ENCODE measurements at places on chromosomes 13 and 19.
A peak's percentile ranks its signal among the peaks of the same experiment; 100 is the strongest.

DNA sequence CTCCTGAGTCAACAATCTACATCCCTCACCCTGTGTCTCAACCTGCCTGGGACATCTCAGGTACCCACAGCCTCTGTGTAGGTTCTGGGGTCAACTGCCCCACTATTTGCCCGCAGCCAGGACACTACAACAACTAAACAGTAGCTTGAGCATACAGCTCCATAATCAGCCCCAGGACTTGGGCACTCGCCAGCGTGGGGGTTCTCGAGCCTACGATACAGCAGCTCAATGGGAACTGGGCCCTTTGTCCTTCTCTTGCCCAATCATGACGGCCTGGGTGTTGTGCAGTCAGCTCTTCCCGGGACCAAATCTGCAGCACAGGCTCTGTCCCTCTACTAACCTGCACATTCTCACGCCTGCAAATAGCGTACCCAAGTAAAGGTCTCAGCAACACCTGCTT, 1.3 kb downstream of the ZNF180 start:
- DNase-seq: no peak

- DNase-seq: peak; percentile 39
Observed at GRCh38 chr19:38617764-38618589, at the start of gene MAP4K1. Gene MAP4K1, minus strand, starts transcription at chr19:38617953. Its CDS starts 58 bp downstream, at chr19:38617895.

- DNase-seq: no peak
Observed at GRCh38 chr19:53849237-53849676, 18.4 kb upstream of the MYADM start.

- DNase-seq: no peak
Observed at GRCh38 chr19:18477042-18477779, 39.3 kb upstream of the ISYNA1 start.

- no peak for DNase-seq
Observed at GRCh38 chr13:37369616-37370015, 229.0 kb downstream of the POSTN start.

GRCh38 chr13:76733671-76734070, 152.5 kb downstream of the KCTD12 start:
- DNase-seq: no peak

GRCh38 chr19:13060233-13060963, 42.3 kb downstream of the LYL1 start:
- DNase-seq: no peak

DNA sequence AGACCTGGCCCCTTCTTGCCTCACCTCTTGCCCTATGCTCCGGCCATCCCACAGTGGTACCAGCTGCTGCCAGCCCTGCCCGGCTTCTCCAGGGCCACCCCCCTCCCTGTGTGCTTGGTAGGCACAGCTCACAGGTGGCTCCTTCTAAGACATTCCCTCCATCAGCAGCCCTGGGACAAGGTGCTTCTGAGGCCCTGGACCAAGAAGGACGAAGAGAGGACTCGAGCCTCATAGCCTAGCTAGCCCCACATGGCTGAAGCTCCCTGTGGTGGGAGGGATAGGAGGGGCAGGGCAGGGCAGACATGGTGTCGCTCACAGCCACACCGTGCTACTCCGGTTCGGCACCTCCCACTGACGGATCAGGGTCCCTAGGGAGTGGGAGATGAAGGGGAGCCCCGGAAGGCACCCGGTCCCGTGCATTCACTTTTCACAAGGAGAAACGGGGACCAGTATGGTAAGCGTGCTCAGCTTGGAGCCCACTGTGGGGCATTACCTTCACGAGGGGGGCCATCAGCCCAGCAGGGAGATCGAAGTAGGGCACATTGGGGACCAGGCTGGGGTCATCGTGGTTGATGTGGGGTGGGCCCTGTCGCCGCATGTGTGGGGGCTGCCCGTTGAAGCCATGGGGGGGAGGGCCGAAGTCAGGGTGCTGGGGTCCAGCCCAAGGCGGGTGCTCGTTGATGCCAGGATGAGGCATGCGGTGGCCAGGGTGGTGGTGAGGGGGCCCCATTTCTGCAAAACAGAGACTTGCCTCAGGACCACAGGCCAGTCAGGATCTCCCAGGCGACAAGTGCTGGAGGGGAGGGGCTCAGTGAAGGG, 19.5 kb downstream of the CHERP start:
- DNase-seq: no peak

DNA sequence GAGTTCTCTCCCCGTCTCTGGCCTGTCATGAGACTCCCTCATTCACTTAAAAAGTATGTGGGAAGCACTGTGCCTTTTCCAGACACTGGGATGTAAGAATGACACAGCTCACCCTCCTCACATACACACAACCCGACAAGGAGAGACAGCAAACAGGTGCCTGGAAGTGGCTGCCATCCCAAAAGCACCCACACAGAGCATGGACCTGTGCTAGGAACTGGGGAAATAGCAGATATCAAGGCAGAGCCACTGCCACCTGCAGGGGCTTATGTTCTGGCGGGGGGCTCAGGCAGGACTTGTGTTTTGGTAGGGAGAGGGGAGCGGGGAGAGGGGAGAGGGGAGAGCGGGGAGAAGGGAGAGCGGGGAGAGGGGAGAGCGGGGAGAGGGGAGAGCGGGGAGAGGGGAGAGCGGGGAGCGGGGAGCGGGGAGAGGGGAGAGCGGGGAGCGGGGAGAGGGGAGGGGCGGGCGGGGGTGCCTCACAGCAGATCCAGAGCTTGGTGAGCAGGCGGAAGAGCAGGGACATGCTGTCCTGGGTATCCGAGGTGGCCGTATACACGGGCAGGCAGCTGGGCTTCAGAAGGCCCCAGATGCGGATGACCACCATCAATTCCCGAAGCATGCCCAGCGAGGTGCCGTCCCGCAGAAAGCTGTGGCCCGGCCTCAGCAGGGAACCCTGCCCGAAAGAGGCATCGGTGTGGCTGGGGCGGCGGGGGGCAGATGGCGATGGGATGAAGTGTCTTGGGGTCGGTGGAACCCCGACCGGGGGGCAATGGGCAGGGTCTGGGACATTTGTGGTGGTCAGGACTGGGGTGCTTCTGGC, 12.2 kb downstream of the CFD start:
- DNase-seq: no peak

- DNase-seq: no peak
Observed at GRCh38 chr19:35755131-35755549, 1.7 kb downstream of the HSPB6 start.

DNA sequence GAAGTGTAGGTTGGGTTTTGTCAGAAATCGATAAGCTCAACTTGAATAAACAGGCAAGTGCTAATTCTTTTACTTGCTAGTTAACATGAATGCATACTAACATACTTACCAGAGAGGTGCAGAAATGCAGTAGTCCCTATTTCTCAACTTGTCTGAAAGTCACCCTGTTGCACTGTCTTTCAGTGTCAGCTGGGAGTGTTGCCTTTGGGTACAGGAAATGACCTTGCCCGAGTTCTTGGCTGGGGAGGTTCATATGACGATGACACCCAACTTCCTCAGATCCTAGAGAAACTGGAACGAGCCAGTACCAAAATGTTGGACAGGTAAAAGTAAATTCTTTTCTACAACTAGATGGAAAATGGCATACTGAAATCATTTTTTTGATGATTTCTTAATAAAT, 103.5 kb upstream of the AKAP11 start:
- DNase-seq: no peak

GRCh38 chr13:89150362-89150761, 1479.2 kb downstream of the SLITRK5 start:
- DNase-seq: no peak

DNA sequence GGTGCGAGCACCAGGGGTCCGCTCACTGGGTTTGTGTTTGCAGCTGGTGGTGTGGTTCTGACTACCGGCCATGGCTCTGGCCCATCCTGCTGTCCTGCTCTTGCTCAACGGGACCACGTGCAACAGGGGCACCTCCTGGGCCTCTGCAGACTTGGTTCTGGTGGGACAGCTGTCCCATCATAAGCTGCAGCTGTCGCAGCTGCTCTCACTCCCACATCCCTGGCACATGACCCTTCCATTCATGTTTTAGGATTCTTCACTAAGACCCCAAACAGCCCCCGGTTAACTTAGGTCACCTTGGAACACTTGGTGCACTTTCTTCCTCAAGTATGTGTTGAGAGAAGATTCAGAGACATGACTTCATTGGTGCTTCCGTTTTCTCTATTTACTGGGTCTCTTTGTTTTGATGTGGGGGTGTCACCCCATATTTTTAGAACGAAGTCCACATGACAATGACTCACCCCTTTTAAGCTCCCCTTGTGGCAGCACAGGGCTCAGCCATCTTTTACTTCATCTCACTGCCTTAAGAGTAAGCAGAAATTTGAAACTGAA, 68.4 kb upstream of the ARHGEF7 start:
- no peak for DNase-seq

DNA sequence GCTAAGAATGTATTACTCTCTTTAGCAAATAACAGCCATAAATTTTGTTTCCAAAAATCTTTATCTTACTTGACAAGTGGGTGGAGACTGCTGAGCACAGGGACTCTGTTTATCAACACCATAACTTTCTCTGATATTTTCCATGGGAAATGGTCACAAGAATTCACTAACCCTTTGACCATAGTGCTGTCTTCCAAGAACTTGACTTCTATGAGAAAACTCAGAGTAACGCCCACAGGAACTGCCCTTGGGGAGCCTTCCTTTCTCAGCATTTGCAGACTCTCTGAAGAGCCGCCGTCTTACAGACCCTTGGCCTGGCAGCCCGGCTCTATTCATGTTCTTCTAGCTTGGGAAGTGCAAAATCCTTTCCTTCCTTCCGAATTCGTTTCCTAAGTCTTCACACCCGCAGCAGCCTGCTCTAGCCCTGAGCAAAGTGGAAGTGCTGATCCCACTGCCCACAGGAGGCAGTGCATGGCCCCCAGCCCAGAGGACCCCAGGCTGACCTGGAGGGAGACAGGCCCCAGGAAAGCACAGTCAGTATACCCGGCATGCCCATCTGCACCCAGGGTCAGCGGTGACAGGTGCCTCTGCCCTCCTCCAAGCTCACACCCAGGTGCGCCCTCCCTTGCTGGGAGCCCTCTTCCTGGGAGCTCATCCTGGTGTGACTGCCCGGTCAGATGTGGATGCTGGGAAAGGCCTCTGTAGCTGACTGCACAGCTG, 10.2 kb downstream of the GAS6 start:
- DNase-seq: no peak

DNA sequence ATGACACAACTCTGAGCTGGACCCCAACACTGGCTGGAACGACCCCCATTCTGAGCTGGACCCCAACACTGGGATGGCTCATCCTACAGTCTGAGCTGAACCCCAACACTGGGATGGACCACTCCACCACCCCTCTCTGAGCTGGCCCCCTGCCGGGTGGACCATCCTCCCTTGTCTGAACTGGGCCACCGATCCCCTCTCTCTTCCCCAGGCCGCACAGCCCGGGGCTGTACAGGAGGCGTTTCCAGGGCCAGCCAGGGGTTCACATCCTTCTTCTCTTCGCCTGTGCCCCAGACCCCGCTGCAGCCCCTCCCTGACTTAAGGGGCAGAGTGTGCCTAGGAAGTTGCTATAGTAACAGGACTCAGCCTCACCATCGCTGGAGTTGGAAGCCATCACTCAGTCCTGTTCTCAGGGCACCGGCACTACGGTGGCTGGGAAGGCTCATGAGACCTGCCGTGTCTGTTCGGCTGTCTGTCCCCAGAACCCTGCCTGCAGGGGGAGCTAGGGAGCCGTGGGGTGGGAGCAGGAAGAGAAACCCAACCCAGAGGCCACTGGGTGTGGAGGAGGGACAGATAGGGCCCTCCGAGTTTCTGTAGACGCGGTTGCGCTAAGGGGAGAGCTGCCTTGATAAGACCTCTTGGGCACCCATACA, 3.7 kb downstream of the PRKACA start:
- no peak for DNase-seq

DNA sequence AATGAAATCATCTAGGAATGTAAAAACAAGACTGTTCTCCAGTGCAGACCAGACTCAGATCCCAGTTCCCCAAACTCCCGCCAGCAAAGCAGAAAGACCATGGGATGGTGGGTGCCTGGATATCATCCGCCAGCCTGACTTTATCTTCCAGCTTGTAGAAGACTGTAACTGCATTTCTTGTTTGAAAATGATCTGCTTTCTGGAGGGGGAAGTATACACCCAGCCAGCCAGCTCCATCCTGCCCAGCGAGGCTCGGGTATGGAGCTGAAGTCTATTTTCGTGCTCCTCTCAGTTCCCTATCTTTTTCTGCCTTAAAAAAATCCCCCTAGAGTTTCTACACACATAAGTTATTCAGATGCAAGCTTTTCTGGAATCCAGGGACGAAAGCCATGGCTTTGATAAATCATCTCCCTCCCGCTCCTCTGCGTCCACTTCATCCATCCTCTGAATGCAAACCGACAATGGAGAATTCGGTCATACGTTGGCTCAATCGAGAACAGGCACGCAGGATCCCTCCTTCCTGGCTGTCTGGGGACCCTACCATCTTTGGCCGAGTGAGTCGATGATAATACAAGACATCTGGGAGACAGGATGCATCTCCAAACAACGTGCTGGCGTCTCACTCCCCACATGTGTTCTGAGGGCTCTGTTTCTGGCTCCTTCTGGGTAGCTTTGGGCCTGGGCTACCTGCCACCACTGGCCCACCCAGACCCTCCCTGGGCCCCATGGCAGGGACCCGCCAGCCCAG, 31.2 kb downstream of the CEBPG start:
- DNase-seq: no peak

- no peak for DNase-seq
Observed at GRCh38 chr13:104327211-104327610, 1261.0 kb upstream of the SLC10A2 start.

DNA sequence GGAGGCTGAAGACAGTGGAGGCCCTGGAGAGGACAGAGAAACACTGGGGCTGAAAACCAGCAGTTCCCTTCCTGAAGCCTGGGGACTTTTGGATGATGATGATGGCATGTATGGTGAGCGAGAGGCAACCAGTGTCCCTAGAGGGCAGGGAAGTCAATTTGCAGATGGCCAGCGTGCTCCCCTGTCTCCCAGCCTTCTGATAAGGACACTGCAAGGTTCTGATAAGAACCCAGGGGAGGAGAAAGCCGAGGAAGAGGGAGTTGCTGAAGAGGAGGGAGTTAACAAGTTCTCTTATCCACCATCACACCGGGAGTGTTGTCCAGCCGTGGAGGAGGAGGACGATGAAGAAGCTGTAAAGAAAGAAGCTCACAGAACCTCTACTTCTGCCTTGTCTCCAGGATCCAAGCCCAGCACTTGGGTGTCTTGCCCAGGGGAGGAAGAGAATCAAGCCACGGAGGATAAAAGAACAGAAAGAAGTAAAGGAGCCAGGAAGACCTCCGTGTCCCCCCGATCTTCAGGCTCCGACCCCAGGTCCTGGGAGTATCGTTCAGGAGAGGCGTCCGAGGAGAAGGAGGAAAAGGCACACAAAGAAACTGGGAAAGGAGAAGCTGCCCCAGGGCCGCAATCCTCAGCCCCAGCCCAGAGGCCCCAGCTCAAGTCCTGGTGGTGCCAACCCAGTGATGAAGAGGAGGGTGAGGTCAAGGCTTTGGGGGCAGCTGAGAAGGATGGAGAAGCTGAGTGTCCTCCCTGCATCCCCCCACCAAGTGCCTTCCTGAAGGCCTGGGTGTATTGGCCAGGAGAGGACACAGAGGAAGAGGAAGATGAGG, 1.5 kb downstream of the PPP1R15A start:
- no peak for DNase-seq

- no peak for DNase-seq
Observed at GRCh38 chr13:53379485-53379884, 350.9 kb downstream of the OLFM4 start.

GRCh38 chr13:112880976-112881540, 88.0 kb upstream of the MCF2L start:
- DNase-seq: no peak

Data from stimulated activated CD8-positive, alpha-beta memory T cell treated with anti-CD3 and anti-CD28 coated beads, Interleukin-7, amount 100 ng/mL, for 1 hour (primary cell).